Neural crest cell (in vitro differentiated cells): ENCODE measurements at places on chromosomes 7 and 10.

DNA sequence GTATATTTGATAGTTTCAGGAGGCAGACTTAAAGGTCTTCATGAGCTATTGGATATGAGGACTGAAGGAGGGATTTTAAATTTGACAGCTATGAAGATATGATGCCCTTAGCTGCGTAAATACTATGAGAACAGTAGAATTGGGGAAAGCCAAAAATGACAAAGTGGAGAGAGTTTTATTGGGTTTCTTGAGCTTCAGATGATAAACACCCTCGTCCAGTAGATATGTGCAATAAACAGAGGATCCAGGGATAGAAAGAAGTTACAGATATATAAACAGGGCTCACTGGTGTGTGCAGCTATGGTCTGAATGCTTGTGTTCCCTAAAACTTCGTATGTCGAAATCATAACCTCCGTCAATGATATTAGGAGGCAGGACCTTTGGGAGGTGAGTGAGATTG is 131.3 kb downstream of the INHBA start:
- DNase-seq, result no peak

DNA sequence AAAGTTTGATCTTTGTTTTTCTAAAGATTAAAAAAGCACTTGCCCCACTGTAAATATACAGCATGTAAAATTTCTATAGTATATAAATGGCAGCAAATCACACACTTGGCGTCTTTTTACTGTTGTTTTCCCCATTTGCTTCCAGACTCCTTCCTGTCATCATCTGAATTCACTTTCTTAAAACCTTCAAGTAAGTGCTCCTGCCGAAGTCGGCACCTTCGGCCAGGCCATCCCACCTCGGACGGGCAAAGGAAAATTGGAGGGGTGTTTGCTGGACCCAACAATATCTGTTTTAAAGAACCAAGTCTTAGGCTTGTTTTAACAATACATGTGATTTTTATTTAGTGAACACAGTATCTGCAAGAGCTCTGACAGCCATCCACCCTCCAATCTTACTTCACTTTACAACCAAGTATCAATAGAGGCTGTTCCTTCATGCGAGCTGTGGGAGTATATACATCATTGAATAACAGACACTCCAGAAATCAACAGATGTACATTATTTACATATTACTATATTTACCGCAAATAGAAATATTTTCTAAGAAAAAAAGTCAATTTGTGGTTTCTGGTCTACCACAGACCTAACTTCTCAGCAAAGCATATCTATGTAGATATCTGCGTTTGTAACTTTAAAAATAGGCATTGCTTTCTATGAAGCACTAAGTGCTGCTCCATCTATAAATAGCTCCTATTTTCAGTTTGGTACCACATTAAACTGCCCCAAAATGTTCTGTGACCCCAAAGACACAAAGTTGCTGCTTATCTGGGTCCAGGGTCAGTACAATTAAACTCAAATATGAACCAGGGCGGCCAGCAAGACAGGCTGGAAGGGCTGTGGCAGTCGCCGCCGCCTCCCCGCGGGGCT is 110.7 kb downstream of the CYTH3 start:
- no peak for DNase-seq

DNA sequence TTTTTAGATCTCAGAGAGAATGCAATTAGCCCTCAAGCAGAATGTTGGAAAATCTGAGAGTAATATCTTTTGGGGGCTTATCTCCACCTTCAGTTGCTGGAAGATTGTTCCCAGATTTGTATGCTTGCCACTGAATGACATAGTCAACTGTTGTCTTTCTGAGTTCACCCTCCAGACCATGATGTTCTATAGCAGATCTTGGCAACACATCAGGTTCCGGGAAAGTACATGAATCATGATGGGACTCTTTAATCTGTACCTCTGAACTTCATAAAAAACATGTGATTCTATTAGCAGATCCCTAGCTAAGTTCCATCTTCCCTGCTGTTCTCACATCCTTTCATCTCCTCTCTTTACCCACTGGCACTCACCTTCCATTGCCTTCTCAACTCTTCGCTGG is 68.9 kb downstream of the PLCE1 start:
- no peak for DNase-seq

- no peak for DNase-seq
Measured at GRCh38 chr10:123139521-123140163, 3.9 kb downstream of the HMX3 start.

DNA sequence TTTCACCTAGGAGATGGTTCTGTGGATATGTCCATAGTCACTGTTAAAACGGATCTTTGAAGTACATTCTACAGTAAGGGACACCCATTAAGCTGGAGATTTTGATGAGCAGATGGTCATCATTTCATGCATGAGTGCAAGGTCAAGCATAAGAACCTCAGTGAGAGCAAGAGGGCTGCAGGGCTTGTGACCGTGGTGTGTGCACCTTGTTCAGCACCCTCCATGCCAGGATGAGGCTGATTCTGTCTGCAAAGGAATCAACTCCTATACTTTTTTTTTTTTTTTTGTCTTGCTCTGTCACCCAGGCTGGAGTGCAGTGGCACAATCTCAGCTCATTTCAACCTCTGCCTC is 17.6 kb downstream of the PDSS1 start:
- DNase-seq, result no peak

DNA sequence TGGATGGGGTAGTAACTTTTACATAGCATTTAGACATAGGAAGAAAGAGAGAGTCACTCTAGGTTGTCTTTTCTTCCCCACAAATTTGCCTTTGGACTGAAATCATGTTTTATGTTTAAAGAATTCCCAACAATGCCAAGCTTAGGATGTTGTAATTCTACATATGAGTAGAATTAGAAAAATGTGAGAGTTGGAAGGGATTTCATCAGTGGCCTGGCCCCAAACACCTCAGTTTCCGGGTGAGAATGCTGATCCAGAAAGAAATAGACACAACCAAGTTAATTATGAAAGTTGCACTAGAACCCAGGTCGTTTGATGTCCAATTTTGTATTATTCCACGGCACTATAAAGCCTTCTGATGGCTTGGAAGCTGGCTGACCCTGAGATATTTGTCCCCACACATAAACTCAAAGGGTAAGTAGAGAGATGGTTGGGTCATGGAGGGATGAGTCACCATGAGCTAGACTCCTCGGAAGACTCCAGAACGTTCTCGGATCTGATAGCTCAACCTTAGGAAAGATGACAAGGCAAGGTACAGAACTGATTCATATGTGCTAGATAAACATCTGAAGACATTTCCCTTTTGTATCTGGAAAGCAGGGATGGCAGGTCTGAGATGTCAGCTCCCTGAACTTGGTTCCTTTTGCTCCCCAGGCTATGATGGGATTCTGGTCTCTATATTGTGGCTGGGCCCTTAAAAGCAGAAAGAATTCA is 48.8 kb upstream of the SLC35B4 start:
- no peak for DNase-seq

DNA sequence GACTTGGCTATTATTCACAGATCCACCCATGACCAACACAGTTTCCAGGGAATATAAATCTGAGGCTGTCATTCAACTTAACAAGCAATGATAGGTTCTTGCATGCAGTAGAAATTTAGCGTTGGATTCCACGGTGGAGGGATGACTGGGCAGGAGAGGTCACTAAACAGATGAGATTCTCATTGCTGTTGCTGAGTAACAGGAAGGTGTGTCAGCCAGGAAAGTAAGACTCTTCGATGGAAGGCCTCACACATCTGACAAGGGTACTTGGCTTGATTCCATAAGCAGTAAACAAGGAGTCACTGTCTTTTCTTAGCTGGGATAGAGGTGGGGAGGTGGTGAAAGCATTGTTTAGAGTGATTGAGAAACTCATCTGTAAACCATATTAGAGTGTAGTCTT is 1152.0 kb downstream of the SORCS3 start:
- no peak for DNase-seq

DNA sequence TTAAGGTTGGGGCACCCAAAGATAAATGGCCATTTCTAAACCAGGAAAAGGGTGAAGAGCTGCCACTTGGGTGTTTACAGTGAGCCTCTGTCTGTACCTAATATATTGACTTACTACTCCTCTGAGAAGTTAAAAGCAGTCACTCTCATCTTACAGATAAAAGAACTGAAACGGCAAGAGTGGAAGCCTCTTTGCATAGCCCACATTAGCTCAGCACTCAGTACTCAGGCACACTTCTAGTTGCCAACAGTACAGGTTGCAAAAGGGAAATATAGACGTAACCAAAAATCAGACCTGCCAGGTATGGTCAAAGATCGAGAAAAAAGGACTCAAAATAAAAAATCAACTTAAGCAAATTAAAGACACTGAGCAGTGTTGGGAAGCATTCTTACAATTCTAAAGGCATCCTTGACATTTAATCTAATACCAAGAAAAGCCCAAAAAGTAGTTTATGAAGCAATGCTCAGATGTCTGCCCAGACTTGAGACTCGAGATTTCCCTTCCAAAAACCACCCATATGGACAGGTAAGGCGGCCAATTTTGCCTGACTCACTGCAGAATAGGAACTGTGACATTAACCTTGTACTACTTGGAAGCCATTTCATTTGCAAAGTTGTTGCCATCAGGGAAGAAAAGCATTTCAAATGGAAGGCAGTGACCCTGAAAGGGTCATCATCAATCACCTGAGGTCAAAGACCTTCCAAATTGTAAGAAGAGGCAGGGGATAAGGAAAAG is 139.3 kb downstream of the SLC25A13 start:
- no peak for DNase-seq

GRCh38 chr7:142418326-142418725 is 160.5 kb upstream of the PRSS58 start:
- no peak for DNase-seq

- DNase-seq, result peak; percentile 6
Measured at GRCh38 chr10:7054915-7055314, 355.9 kb downstream of the SFMBT2 start.

- DNase-seq, result no peak
Measured at GRCh38 chr7:124124201-124124600, 91.3 kb upstream of the TMEM229A start.

- DNase-seq, result no peak
Measured at GRCh38 chr10:55203319-55203718, 402.3 kb upstream of the PCDH15 start.

DNA sequence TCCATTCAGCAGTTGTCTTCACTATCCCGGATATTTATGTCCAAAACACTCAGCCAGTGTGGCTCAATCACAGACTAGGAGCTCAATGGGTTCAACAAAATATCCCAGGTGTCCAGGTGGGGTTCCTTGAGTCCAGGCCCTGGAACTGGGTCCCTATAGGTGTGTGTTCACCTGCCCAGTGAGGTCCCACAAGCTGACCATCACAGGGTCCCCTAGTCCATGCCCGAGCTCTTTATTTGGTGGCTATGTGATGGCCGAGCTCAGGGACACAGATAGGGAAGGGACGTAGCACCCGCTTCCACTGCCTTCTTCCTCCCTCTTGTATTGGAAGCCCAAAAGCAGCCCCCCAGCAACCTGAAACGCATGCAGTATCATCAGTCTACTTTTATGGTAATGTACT is 78.9 kb upstream of the DDC start:
- DNase-seq, result no peak

DNA sequence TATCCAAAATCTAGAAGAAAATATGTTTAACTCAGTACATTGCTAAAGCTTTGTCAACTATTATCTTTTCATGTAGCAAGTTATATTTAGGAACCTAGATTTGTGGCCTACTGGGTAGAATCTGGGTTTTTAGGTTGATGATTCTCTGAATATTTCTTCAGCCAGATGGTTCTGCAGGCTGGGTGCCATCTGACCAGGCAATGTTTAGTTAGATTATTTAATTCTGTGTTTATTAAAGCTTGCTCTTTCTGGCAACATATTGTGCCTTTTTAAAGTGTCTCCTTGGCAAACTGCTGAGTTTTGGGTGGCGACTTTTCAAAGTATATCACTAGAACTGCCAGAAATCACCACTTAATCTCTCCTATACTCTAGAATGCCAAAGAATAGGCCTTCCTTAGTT is 114.1 kb downstream of the LHFPL3 start:
- no peak for DNase-seq

- no peak for DNase-seq
Measured at GRCh38 chr7:85239109-85239508, 52.3 kb upstream of the SEMA3D start.

DNA sequence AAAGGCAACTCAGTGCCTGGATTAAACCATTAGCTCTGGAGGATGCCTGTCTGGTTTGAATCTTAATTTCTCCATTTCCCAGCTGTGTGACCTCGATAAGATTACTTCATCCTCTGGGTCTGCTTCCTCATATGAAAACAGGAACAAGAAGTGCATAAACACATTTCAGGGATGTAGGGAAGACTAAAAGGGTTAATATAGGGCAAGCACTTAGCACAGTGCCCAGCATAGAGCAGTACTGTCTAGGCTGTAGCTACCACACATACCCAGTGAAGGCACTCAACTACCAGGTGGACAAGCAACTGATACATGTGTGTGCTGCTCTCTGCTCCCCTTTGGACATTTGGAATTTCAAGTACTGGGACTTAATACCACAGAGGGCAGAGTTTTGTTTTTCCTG is 85.4 kb downstream of the KCNMA1 start:
- DNase-seq, result no peak

- DNase-seq, result no peak
Measured at GRCh38 chr7:68258609-68259008, 1262.0 kb downstream of the TYW1 start.

DNA sequence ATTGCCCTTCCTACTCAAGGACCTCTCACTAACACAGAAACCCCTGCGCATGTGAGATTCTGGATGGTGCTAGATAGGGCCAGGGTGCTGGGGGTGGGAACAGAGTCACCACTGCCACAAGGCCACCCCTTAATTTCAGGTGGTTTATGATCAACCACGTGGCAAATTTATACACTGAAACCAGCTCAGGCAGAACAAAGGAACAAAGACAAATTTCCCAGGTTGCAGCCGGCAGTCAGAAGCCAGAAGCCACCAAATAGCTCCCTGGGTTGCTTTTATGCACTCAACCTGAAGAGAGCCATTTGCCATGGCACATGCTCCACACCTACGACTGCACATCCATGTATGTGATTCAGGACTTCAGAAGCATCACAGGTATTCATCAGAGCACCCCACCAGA is 2.5 kb downstream of the VOPP1 start:
- no peak for DNase-seq

DNA sequence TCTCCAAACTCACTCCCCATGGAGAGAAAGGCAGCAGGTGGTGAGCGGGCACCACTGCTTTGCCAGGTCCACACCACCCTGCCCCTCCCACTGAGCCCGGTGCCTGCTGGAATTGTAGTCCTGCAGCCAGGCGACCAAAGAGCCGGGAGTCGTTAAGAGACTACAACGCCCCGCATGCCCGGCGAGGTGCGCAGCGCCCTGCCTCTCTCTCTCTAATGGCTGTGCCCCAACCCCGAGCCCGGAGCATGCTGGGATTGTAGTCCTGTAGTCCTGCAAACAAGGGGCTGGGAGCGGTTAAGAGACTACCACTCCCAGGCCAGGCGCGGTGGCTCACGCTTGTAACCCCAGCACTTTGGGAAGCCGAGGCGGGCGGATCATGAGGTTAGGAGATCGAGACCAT is 8.1 kb upstream of the ZNF727 start:
- no peak for DNase-seq

- DNase-seq, result no peak
Measured at GRCh38 chr10:118511711-118512110, 83.7 kb downstream of the PRLHR start.

- no peak for DNase-seq
Measured at GRCh38 chr10:71635251-71635866, 84.2 kb downstream of the C10orf105 start.

GRCh38 chr10:126250527-126251310 is 137.6 kb downstream of the ADAM12 start:
- DNase-seq, result no peak

- DNase-seq, result no peak
Measured at GRCh38 chr7:27714831-27715444, 25.0 kb upstream of the TAX1BP1 start.
